ENCODE measurements at places on chromosomes 16 and 17. TPM values are rescaled to one million over a fixed set of nuclear protein-coding genes. Genes with fewer than 3 reads are reported as not detected.

KRTAP16-1 gene
- 4.0 TPM for total RNA-seq

DHX58 gene
- total RNA-seq, result 13.5 TPM

ADAMTS18 gene
- 0.42 TPM for total RNA-seq

MRPL10 gene
- total RNA-seq, result 33.8 TPM

MARVELD3 gene
- total RNA-seq, result 3.8 TPM

RNFT1 gene
- 20.8 TPM for total RNA-seq

SLC9A5 gene
- 0.26 TPM for total RNA-seq

PDIA2 gene
- total RNA-seq, result not detected

DNA sequence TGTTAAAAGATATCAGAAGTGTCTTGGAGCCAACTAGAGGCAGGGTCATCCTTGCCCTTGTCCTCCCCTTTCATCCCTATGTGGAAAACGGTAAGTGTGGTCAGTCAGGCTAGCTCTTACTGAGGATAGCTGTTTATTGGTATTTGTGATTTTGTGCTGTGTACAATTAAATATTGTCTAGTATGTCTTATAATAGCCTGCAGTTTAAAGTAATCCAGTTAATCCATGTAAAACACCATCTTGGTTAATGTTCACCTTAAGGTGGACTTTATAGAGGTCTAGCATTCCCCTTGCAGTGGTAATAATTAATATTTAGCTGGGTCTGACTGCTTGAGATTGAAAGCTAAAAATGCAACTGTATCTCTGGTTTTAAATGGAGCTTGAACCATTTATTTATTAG lies 25.6 kb downstream of the METTL9 start:
- DNase-seq, result no peak

- DNase-seq, result no peak
These were observed 121.3 kb upstream of the CACNG5 start for GRCh38 chr17:66713533-66714042.

DNA sequence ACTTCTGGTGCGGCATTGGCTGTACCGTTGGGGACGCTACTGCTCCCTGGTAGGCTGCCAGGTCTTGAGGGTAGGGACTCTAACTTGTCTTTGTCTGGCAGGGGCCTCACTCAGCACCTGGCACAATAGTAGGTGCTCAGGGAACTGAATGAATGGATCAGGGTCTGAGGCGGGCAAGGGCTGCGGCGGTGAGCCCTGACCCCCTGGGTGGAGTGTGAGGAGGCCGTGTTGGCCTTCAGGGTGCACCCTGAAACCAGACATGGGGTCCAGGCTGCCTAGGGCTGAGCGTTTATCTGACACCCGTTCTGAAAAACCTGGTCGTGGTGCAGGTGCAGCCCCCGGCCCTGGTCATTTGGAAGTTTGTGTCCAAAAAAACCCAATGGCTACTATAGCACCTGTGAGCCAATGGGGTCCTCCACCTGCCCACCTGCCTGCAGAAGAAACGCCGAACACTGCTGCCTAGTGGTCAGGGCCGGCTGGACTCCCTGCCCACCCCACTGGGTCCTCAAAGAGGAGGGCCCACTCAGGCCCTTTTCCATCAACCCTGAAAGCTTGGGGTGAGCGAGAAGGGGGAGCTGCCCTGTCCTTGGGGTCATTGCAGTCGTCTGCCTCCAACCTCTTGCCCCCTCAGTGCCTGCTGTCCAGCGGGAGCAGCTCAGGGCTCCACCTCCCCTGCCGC lies 4.9 kb upstream of the ATP6V0C start:
- no peak for DNase-seq

- no peak for DNase-seq
These were observed 44.2 kb upstream of the ZNF423 start for GRCh38 chr16:49899991-49900695.

- no peak for DNase-seq
These were observed 294.4 kb downstream of the NPIPA8 start for GRCh38 chr16:18041864-18042834.

GRCh38 chr17:75763613-75764416 lies 1.2 kb downstream of the GALK1 start:
- DNase-seq, result no peak

DNA sequence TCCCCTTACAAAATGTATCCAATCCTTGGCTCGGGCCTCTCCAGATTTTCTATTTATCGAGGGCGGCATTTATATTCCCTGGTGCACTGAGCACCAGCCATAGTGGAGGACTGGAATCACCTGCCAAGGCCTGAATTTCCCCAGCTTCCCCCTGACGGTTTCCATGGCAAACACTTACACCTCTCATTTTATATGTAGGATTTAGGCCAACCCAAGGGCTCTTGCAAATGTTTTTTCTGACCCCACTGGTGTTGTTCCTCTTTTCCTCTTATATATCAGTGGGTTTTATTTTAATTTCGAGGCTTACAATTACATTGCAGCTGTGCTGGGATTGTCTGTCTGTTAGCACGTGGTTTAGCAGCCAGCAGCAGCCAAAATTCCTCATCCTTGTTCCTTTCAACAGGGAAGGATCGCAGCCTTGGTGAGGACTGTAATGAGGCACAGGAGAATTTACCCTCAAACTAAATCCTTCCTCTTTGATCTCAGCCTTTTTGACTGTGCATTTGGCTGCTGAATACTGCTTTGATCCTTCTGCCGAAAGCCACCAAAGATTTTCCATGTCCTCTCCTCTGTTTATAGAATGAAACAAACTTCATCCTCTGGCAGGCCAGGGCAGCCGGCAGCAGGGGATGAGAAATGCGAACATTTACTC lies 26.5 kb upstream of the CES5A start:
- DNase-seq, result no peak

GRCh38 chr17:78416791-78417530 lies 38.5 kb downstream of the PGS1 start:
- DNase-seq, result no peak

- DNase-seq, result no peak
These were observed 155.3 kb downstream of the AIPL1 start for GRCh38 chr17:6279659-6280058.

GRCh38 chr17:56506349-56506748 lies 87.2 kb upstream of the NOG start:
- no peak for DNase-seq

DNA sequence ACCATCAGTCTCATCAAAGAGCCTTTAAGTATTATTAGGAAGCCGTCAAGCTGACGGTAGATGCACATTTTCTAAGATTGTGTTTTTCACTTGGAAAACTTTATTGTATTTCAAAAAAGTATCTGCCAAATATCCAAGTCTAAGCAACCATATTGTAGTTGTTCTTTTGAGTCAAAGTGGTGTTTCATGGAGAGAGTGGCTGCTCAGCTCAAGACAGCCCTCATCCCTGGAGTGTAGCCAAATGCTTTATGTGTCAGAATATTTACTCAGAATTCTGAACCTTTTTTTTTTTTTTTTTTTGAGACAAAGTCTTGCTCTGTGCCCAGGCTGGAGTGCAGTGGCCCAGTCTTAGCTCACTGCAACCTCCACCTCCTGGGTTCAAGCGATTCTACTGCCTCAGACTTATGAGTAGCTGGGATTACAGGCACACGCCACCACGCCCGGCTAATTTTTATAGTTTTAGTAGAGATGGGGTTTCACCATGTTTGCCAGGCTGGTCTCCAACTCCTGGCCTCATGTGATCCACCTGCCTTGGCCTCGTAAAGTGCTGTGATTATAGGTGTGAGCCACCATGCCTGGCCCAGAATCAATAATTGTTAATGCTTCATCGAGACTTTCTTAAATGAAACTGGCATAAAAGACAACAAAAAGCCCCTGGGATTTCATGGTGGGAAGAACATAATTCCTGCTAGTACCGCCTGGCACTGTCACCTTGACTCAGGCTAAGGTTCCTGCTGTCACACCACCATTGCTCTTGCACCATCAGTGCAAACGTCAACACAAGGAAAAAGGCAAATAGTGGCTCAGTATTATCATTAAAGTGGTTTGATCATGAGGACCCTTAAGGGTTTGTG lies 45.5 kb downstream of the PRKCA start:
- DNase-seq, result no peak

DNA sequence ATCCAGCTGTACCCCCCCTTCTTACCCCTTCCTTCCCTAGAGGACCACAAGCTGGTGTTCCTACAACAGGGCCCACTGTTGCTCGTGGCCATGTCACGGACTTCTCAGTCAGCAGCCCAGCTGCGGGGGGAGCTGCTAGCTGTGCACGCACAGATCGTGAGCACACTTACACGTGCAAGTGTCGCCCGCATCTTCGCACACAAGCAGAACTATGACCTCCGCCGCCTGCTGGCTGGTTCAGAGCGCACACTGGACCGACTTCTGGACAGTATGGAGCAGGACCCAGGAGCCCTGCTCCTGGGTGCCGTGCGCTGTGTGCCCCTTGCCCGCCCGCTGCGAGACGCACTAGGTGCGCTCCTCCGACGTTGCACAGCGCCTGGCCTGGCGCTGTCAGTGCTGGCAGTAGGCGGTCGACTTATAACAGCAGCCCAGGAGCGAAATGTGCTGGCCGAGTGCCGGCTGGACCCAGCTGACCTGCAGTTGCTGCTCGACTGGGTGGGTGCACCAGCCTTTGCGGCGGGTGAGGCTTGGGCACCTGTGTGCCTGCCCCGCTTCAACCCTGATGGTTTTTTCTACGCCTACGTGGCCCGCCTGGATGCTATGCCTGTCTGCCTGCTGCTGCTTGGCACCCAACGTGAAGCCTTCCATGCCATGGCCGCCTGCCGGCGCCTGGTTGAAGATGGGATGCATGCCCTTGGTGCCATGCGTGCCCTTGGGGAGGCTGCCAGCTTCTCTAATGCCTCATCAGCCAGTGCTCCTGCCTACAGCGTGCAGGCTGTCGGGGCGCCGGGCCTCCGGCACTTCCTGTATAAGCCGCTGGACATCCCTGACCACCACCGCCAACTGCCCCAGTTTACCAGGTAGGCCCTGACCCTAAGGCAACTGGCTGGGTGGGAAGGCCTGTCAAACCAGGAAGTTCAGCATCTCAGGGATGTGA lies 3.6 kb downstream of the MON1B start:
- DNase-seq, result no peak

DNA sequence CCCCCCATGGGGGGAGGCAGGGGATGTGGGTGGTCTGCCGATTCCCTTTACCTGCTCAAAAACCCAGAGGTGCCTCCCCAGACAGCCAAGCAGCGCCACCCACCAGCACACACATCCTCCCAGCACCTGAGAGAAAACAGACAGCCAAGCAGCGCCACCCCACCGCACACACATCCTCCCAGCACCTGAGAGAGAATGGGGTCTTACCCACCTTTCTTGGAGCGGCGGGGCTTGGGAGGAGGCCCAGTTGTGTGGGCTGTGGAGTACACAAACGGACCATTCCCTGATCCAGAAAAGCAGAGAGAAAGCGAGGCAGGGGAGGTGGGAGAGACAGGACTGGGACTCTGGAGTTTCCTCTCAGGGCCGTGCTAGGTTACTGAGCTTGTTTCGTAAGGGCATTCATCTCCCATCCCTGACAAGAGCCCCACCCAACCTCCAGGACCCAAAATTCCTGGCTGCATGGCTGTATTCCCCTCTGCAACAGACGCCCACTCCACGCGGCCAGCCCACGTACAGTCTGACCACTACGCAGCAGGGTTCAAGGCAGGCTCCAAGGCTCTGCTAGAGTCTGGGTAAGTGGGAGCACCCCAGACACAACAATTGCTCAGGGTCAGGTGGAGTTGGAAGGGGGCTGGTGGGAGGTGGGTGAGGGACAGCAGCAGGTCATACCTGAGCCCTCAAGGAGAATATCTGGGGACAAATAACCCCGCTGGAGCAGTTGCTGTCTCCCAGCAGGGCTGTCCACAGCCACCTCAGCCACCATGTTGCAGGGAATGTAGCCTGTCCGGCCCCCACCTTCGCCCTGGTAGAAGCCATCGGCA lies 22.3 kb downstream of the TSPOAP1 start:
- DNase-seq, result no peak

GRCh38 chr17:79864617-79865250 lies 25.5 kb upstream of the CBX4 start:
- no peak for DNase-seq

- DNase-seq, result no peak
These were observed 38.6 kb upstream of the SLFN13 start for GRCh38 chr17:35486920-35487732.

DNA sequence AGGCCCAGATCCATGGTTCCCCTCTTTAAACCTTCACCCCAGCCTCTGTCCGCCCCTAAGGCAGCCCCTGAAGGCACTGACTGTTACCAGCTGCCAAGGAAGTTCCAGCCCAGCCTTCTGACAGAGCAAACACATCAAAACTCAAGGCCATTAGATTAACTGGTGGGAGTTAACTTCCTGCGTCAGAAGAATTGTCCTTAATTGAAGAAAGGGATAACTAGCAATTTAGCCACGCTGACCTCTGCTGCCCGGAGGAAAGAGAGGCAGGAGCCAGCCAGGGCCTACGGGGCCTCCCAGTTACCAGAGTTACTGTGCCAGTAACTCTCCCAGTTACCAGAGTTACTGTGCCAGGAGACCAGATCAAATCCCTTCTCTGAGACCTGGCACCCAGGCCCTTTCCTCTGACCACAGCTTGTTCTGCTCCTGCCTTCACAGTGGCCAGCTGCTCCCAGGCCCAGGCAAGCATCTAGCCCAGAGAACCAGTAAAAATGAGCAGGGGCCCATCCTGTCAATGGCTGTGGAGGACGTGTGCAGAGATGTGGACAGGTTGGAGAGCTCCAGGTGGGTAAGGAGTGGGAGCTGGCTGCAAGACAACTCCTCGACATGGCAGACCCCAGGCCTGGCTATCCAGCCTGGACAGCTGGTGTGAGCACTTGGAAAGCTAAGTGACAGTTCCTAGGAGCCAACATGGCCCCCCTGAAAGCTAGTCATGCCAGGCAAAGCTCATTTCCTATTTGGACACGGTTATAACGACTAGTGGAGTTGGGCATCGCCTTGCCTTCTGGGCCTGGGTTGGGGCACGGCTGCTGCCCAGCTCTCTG lies 2.8 kb upstream of the PITPNM3 start:
- DNase-seq, result no peak

DNA sequence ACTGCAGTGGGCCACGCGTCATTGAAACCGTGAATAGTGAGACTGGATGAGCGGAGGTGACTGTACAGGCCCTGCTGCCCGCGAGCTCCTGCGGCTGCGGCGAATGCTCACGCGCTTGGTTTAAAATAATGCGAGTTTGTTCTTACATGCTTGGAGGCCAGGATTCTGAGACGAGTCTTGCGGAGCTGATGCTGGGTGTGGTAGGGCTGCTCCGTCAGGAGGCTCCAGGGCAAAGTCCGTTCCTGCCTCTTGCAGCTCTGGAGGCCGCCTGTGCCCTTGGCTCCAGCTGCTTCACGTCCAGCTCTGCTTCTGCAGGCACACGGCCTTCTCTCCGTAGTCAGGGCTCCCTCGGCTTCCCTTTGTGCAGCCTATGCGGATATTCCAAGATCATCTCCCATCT lies 9.5 kb downstream of the ACSF3 start:
- DNase-seq, result no peak

DNA sequence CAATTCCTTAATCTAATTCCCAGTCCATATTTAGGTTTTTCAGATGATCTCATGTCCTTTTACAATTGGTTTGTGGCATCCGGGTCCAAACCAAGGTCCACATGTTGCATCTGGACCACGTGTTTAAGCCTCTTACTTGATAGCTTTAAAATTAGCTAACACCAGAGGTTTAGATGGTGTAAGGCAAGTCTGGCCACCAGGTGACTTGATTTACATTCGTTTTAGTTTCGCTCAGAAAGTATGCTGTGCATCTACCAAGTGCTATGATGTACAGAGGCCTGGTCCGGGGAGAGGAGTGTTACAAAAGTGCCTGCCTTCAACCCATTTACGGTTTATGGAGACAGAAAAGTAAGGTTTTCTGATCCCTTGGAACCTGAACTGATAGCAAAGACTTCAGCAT lies 878 bp upstream of the DNAJA2 start:
- no peak for DNase-seq

- DNase-seq, result no peak
These were observed 75.5 kb downstream of the AATF start for GRCh38 chr17:37024181-37024637.

GRCh38 chr16:20385844-20386832 lies 18.4 kb downstream of the PDILT start:
- DNase-seq, result no peak
